A549 (cell line): ENCODE measurements at places on chromosomes 6 and 20. TPM values are rescaled to one million over a fixed set of nuclear protein-coding genes. Genes with fewer than 3 reads are reported as not detected.

- DNase-seq = no peak
These were observed 36.6 kb downstream of the GMPR start for GRCh38 chr6:16274885-16275589.

The PSMG4 gene
- 21.9 to 24.0 TPM (median 23.1 TPM) in 3 replicates for polyA plus RNA-seq

- peak; percentile 49 for DNase-seq
These were observed 1.5 kb downstream of the E2F3 start for GRCh38 chr6:20403070-20403765.

The HLA-DPA1 gene
- 0.09 TPM in 1 of 3 replicates, not detected in the others for polyA plus RNA-seq

DNA sequence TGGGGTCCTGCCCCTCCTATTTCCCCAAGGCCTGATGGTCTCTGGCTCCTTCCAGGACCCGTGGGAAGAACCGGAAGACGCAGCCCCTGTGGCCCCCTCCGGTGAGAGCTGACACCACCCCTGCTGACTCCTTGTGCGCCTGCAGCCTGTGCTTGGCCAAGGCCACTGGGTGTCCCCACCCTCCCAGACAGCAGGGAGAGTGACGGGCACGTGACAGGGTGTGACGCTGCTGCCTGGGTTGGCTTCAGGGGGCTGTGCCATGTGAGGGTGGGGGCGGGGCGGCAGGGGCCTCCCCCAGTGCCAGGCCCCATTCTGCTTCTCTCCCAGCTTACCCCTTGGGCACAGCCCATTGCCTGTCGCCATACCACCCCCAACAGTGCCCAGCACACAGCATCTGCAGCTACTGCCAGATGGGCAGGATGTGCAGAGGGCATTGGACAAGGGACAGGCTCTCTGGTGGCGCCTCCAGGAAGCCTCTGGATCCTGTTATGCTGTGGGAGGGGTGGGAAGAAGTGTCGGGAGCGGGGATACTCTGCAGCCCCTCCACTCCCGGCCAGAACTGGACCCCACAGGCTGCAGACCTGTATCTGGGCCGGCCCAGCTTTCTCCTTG, 2.9 kb downstream of the BIRC7 start:
- DNase-seq = peak; percentile 56

DNA sequence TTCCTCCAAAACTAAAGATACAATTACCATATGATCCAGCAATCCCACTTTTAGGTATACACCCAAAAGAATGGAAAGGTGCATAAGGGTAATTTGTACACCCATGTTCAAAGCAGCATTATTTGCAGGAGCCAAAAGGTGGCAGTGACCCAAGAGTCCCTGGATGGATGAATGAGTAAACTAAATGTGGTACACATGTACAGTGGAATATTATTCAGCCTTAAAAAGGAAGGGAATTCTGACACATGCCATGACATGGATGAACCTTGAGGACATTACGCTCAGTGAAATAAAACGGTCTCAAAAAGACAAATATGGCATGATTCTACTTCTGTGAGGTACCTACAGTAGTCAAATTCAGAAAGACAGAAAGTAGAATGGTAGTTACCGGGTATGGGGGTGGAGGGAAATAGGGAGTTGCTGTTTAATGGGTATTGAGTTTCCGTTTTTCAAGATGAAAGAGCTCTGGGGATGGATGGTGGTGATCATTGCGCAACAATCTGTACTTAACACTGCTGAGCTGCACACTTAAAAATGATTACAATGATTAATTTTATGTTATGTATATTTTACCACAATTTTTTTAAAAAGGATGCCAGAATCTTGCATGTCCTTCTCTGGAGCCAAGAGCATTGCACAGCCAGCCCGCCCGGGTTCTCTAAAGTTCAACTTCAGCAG, 518.9 kb upstream of the JARID2 start:
- DNase-seq = no peak

DNA sequence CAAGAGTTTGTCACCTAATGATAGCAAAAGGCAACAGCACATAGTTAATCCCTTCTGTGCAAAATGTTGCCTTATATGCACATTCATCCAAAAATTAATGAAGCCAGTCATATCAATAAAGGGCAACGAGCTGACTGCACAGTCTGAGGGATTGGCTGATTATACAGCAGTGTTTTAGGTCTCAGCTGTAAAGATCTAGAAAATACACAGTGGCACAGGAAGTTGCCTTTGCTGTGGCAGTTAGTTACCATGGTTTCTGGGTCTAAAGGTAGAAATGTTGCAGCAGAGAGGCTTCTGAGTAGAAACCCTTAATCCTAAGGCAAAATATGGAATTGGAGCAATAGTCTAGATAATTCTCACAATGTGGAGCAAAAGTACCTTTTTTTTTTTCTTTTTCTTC, 89.7 kb downstream of the SMPDL3A start:
- DNase-seq = no peak

- peak; percentile 17 for DNase-seq
These were observed 599.2 kb downstream of the COL12A1 start for GRCh38 chr6:74606582-74607071.

DNA sequence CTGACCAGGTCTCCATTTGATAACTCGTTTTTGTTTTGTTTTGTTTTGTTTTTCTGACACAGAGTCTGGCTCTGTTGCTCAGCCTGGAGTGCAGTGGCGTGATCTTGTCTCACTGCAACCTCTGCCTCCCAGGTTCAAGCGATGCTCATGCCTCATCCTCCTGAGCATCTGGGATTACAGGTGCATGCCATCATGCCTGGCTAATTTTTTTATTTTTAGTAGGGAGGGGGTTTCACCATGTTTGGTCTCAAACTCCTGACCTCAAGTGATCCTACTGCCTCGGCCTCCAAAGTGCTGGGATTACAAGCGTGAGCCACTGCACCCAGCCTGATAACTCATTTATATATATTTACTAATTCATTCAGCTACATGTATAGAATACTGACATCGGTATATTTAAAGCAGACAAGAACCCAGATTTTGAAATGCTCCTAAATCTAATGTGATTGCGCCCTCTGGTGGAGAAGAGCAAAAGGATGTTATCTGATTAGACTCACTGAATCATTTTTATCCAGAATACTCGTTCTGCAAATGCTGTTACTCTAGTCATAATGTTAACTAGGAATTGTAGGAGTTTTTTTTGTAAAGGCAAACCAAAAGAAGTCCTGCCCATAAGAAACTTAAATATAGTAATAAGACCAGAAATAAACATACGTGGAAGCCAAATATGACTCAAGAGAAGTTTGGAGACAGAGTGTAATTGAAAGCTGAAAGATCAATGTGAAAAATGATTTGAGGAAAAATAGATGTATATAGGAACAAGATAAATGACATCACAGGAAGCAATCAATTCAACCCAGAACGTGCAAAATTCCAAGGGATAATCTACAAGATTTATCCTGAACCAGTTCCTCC, 5.3 kb upstream of the COL12A1 start:
- DNase-seq = no peak

GRCh38 chr20:11118802-11119380, 445.1 kb upstream of the JAG1 start:
- no peak for DNase-seq

The SRMS gene
- not detected in 3 replicates for polyA plus RNA-seq

GRCh38 chr6:139686308-139686707, 311.9 kb upstream of the CITED2 start:
- DNase-seq = no peak

- DNase-seq = no peak
These were observed 342.5 kb downstream of the CENPW start for GRCh38 chr6:126682440-126682839.

- no peak for DNase-seq
These were observed 73.1 kb downstream of the HIVEP2 start for GRCh38 chr6:142871910-142872331.

DNA sequence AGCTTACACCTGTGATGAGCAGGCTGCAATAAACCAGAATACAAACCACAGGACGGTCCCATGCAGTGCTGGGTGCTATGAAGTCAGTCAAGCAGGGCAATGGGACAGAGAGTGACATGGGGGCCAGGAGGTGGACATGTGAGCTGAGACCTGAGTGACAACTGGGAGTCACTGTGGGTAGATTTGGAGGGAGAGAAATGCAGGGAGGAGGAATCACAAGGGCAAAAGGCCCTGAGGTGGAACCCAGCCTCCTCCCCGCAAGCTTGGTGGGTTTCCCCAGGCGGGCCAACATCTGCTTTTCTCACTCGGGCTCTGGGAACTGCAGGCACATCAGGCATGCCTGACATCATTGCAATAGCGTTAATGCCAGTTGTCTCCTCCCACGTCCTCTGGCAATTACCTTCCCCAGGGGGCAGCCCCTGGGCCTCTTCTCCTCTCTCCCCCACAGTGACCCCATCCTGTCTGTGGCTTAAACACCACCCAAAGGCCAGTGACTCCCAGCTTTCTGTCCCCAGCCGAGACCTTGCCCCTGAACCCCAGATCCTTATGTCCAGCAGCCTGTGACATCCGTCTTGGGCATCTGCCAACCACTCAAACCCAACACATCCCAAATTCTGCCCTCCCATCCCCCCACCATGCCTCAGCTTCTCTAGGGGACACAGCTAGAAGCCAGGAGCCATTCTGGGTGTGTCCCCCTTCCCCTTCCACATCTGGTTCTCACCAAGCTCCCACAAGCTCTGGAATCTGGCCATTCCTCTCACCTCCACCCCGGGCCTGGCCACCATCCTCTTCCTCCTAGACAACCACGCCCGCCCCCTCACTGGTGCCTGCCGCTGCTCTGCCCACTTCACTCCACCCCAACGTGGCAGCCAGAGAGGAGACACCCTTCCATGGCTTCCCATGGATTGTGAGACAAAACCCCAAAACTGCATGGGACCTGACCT, 28.2 kb downstream of the PDRG1 start:
- DNase-seq = no peak

- no peak for DNase-seq
These were observed at the start of gene PNPLA1 for GRCh38 chr6:36269834-36270705. Gene PNPLA1, plus strand, starts transcription at chr6:36270060. Its CDS starts 400 bp downstream, at chr6:36270460.

The VIP gene
- not detected in 3 replicates for polyA plus RNA-seq

The PROCR gene
- polyA plus RNA-seq = 132 to 149 TPM (median 134 TPM) in 3 replicates

The GRIK2 gene
- polyA plus RNA-seq = 0.51 to 0.65 TPM (median 0.55 TPM) in 3 replicates

- DNase-seq = no peak
These were observed 26.0 kb upstream of the CDK19 start for GRCh38 chr6:110841266-110841665.

- no peak for DNase-seq
These were observed 79.9 kb downstream of the TOX2 start for GRCh38 chr20:43994486-43995100.

- no peak for DNase-seq
These were observed 30.3 kb downstream of the LRFN2 start for GRCh38 chr6:40556881-40557280.

DNA sequence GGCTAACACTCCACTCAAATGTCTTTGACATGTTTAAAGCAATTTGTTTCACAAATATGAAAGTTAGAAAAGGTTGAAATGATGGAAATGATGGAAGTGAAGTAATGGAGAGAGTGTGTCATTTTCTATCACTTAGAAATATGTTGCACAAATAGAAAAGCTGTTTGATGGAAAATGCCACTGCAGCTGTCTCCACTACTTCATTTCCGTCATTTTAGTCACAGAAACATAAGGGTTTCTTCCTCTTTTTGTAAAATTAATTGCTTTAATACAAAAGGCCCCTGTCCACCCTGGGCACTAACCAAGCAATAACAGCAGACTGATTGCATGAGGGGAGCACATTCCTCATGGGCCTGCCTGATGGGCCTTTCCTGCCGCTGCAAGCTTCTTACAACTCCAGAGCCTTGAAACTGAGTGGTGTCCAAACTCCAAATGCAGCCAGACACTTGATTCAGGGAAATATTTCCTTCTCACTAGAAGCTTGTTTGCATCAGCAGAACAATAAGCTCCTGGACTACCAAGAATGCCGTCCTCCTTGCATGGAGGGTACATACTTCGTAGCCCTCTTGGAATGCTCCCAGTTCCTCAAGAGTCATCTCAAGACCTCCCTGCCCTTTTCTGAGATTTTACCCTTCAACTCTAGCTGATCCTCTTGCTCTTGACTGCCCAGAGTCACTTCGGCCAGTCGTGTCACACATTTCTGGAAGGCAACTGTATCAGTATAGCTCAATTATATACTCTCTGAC, 36.1 kb downstream of the F13A1 start:
- no peak for DNase-seq

The BPI gene
- polyA plus RNA-seq = not detected in 3 replicates

The BMP5 gene
- polyA plus RNA-seq = 0.03 to 0.04 TPM (median 0.04 TPM) in 3 replicates

The COL19A1 gene
- polyA plus RNA-seq = not detected in 3 replicates

GRCh38 chr6:147297663-147298316, 93.6 kb downstream of the STXBP5 start:
- no peak for DNase-seq
